ENCODE measurements at places on chromosomes 4 and X.

- DNase-seq = peak; percentile 69
Observed at GRCh38 chr4:140071806-140072205, 82.2 kb downstream of the MAML3 start.

GRCh38 chr4:150579551-150580234 is 2.3 kb upstream of the MAB21L2 start:
- DNase-seq = no peak

DNA sequence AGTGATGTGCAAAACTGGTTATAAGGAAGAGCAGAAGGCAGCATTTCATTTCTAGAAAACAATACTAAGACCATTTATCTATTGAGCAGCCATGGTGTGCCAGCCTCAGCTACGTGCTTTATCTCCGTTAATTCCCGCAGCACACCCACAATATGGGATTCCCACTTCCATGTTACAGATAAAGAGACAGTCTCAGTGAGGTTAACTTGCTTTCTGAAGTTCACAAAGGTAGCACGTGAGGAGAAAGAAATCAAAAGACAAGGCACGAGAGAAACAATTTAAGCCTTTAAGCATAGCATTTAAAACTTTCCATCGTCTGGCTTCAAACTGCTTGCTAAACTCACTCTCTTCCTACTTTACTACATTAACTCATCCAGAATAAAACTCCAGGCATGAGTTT is 8.0 kb upstream of the RPL34 start:
- no peak for DNase-seq

- DNase-seq = no peak
Observed at GRCh38 chr4:139973616-139974015, 180.4 kb downstream of the MAML3 start.

- no peak for DNase-seq
Observed at GRCh38 chr4:25654031-25654970, 1.4 kb upstream of the SLC34A2 start.

GRCh38 chrX:27575565-27575964 is 14.6 kb upstream of the DCAF8L2 start:
- DNase-seq = no peak

- no peak for DNase-seq
Observed at GRCh38 chrX:72272868-72273267, 4.2 kb downstream of the RPS4X start.

- DNase-seq = no peak
Observed at GRCh38 chr4:88158038-88158488, 376 bp downstream of the ABCG2 start.

- DNase-seq = no peak
Observed at GRCh38 chr4:15992167-15992485, 29.2 kb upstream of the FGFBP2 start.

- no peak for DNase-seq
Observed at GRCh38 chr4:45368832-45369231, 642.5 kb upstream of the GNPDA2 start.

DNA sequence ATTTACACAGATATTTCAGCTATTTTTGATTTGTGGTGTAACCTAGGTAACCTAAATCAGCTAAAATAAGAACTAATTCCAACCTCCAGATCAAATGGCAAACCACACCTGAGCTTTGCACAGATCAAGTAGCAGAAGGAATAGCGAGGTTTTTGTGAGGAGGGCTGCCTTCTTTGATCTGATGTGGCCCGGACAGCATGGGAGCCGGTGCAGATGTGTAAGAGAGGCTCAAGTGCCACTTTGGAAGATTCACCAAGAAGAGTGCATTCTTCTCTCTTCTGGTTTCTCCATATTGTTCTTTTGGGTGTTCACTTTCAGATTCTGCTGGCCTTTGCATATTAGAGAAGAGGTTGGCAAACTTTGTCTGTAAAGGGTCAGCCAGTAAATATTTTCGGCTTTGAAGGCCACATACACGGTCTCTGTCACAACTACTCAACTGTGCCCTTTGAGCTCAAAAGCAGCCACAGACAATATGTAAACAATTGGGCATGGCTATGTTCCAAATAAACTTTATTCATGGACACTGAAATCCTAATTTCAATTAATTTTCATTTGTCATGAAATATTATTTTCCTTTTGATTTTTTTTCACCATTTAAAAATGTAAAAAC is 78.9 kb upstream of the FAM9C start:
- no peak for DNase-seq

DNA sequence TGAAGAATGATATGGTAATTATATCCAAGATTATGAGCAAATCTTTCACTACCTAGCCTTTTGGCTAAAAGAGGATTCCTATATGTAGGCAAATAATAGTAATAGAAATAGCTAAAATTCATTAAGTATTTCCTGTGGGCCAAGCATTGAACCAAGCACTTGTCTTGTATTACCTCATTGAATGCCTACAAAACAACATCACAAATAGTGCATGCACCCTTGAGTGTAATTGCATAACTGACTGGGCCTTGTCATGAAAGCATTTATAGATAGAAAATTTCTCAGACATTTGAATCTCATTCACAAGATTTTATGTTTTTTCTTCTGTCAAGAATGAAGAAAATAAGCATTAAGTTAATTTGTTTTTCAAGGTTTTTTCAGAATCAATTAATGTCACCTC is 3.9 kb upstream of the HPGDS start:
- no peak for DNase-seq

- DNase-seq = no peak
Observed at GRCh38 chrX:123882391-123882790, 22.5 kb downstream of the XIAP start.

DNA sequence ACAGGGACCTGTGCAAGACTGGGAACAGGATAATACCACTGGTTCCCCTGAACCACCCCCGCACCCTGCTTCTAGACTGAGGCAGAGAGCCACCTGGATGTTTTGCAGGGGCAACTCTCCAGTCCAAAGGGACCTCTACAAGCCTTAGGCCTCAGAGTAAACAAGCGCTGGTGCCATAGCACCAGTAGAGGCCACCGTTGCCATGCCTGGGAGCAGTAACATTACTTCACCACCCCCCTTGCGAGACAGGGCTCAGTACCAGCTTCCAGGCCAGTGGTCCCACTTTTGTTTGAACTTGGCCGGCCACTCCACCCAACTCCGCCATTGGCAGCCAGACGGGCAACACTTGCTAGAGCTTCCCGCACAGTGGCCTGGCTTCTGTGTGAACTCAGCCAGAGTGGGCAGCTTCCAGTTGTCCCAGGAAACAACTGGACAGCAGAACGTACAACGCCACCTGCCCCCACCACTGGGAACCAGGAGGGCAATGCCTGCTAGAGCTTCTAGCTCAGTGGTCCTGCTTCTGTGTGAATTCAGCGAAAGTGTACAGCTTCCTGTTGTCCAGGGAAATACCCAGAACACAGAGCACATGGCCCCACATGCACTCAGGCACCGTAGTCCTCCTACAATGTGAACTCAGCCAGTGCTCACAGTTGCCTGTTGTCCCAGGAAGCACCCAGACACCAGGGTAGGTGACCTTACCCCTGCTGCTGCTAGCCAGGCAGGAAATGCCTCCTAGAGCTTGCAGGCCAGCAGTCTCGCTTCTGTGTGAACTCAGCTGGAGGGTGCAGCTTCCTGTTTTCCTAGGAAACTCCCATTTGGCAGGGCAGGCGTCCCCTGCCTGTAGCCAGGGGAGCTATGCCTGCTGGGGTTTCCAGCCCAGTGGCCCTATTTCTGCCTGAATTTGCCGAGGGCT is 39.9 kb upstream of the PCDH19 start:
- DNase-seq = no peak

DNA sequence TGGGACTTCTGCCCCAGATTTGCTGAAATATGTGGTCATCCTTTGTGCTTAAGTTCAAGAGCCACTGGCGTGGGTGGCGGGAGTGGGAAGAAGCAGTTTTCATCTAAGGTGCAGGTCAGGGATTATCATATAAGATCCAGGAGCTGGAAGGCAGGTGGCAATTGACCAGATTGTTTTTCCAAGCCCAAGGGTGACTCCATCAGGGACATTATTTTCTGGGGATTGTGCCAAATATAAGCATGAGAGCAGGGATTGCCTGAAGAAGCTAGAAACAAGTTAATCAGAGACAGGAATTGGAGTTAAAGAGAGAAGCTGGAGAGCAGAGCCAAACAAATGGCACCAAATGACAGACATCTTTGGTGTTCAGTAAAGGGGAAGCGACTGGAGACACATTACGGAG is 19.4 kb upstream of the SEL1L3 start:
- DNase-seq = no peak

DNA sequence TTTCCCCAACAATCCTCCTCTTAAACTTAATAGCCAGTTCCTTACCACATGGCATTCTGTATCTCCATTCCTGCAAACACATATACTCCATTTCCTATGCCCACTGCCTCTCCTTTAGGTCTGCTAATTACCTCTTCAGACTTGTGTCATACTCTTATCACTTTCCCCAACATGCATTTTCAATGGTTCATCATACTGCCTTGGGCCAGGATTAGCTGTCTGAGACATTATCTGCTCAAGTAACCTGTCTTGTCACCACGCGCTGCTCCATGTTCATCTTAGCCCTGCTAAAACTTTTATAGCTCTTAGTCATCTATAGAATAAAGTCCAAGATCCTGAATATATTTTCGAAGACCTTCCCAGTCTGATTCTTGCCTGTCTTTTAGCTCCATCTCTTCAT is 224.1 kb upstream of the GK2 start:
- no peak for DNase-seq

DNA sequence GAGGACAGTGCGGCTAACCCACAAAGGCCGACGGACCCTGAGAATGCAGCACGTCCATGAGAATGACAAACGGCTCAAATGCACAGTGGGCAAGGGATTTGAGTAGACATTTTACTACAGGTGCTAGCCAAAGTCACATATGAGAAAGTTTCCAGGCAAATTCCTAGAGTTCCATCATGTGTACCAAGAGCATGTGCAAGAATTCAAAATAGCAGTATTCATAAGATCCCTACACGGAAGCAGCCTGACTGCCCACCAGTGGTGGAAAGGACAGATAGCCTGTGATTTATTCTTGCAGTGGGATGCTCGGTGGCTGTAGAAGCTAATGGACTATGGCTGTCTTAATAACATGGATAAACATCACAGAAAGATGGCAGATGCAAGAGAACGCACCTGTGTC is 68.0 kb downstream of the RGS12 start:
- no peak for DNase-seq

GRCh38 chr4:38832624-38833528 is 23.7 kb downstream of the TLR6 start:
- DNase-seq = no peak

DNA sequence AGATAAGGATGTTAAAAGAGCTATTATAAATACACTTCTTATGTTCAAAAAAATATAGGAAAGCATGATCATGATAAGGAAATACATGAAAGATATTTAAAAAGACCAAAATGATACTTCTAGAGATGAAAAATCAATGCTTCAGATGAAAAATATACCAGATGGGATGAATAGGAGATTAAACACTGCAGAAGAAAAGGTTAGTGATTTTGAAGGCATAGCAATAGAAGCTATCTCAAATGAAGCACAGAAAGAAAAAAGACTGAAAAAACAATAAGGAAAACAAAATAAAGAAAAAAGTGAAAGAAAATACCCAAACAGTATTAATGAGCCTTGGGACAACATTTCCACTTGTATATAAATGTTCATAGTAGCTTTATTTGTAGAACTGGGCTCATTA is 80.7 kb upstream of the LEF1 start:
- DNase-seq = no peak

DNA sequence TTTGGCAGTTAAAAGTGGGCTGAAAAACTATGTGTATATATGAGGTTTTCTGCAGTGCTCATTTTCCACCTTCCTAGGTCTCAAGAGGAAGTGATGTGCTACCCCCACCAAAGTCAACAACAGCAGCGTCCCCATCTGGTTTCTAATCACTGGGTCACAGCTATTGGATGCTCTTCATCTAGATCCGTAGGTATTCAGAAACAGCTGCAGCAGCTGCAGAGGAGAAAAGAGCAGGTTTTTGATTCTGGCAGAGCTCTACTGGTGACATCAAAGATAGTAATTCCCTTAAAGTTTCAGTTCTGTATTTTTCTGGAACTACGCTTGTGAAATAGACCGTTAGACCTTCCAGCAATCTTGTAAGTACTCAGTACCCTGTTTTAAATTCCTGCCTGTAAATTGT is 5.8 kb upstream of the GUCY2F start:
- DNase-seq = no peak

DNA sequence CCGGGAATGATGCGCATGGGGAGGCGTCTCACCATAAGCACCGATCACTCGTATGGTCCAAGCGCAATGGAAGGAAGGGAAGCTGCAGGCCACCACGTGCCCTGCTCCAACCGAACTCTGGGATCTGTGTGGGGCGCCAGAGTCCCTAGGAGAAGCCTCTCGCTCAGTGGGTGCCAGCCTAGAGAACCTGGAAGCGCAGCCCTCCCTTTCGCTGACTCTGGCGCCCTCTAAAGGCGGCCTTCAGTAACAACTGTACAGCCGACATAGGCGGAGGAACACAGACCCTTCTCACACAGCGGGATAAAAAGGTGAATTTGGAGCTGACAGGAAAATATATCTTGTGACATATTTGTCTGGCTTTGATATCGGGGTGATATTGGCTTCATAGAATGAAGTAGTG is 76.0 kb downstream of the INTS6L start:
- peak; percentile 3 for DNase-seq

DNA sequence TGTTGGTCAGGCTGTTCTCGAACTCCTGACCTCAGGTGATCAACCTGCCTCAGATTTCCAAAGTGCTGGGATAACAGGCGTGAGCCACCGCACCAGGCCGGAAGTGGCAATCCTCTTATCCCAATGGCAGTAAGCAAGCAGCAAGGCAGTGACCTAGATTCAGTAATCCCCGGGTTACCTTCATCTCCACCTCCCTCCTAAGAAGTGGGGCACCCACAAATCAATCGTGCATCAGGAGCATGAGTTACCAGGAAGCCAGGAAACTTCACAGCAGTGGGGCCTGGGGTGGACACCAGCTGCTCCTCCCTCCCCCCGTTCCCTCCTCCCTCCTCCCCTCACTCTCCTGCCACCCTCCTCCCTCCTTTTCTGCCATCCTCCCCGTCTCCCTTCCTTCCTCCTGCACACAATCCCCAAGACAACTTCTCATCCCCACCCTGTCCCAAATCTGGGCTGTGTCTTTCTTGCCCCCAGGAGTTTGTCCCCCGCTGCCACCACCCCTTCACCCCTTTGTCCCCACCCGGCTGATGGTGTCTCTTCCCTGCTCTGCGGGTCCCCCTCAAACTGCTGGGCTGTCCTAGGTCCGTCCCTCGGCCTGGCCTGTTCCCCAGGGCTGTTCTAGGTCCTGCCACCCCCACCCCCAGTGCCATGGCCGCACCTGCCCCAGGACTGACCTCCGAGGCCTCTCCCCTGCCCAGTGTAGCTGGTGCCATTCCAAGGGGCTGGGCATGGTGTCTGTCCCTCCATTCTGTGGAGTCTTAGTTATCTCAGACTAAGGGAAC is 2.2 kb downstream of the PDE6B start:
- DNase-seq = no peak

- DNase-seq = no peak
Observed at GRCh38 chr4:55386073-55386472, 9.7 kb upstream of the TMEM165 start.
